Heart left ventricle (tissue), 16 donors: ENCODE measurements at places on chromosomes 2 and 18.

DNA sequence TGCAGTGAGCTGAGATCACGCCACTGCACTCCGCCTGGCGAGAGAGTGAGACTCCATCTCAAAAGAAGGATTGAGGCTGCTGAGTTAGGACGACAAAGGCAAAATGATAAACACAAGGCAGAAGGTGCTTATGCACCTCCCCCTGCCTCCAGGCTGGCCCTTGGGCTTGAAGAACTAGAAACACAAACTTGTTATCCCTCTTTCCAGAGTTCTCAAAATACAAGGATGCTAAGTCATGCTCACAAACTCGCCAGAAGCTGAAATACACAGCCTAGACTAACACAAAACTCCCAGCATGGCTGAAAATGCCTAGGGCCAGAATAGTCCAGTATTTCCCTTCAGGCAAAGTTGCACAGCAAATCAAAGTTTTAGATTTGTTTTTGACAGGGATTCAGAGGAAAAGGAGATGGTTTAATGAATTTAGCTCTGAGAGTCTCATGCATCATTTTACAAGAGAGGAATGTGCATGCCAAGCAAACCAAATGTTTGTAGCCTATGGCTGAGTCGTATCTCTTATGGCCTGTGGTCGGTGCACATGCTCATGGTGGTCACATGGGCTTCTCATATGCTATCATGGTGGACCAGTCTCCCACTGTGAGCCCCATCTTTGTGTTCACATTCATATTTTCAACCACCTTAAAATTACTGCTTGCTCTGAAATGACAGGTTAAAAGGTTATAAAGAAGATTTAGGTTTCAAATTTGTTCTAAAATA, 16.2 kb upstream of the MREG start:
- no peak overlapping the region for H3K4me3 ChIP-seq
- DNase-seq: no peak
- H3K36me3 ChIP-seq: no peaks in the 10 kb centered on the region
- no peak overlapping the region for H3K27ac ChIP-seq
- H3K27me3 ChIP-seq: no peaks in the 10 kb centered on the region

- no peaks in the 10 kb centered on the region for H3K27me3 ChIP-seq
- no peak overlapping the region for H3K27ac ChIP-seq
- no peak overlapping the region for H3K4me3 ChIP-seq
- DNase-seq: no peak
- peaks cover 18% of the 10 kb centered on the region for H3K4me1 ChIP-seq
- no peaks in the 10 kb centered on the region for H3K36me3 ChIP-seq
These were observed 51.5 kb downstream of the HAUS1 start for GRCh38 chr18:46155641-46156051.

DNA sequence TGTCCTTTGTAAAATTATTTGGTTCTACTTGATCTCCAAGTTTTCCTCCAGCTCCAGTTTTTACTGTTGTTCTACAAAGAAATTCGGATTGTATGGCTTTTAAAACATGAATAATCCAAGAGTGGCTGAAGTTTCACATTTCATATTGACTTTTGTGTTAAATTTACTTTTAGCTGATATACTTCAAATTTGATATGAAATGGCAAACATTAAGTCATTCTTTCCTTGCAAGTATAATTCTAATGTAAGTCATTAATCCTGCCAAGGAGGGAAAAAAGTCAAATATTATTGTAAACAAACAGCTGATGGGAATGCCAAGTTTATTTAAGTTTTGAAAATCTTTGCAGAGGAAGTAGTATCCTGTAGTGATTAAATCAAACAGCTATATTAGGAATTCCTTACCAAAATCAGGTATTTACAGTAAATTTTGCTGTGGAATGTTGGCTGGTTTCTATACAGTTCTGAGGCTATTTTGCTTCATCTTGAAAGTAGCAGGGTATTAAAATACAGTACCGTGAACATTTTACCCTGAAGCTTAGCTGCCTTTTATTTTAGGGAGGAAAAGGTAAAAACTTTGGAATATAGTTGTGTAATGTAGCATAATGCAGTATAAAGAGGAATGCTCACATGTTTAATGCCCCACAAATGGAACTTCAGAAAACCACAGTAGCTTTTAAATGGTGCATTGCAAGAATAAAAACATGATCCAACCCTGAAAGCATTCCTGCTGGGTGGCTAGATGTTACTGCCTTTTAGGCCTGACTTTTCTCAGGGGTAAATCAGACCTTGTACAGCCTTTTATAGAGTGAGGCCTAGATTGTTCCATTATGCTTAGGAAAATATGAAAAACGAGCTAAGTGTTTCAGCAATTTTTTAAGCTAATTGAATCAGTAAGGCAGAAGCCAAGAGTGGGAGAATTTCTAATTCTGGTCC, 62.7 kb upstream of the NT5C1B start:
- no peaks in the 10 kb centered on the region for H3K4me1 ChIP-seq
- no peak overlapping the region for H3K27ac ChIP-seq

GRCh38 chr2:88253997-88254396, 83.9 kb downstream of the THNSL2 start:
- peaks cover 5% of the 10 kb centered on the region for H3K27me3 ChIP-seq
- H3K36me3 ChIP-seq: no peaks in the 10 kb centered on the region
- no peak overlapping the region for H3K4me3 ChIP-seq
- peaks cover 3% of the 10 kb centered on the region for H3K4me1 ChIP-seq
- DNase-seq: no peak

GRCh38 chr2:74708296-74708695, 54.2 kb downstream of the SEMA4F start:
- no peak for DNase-seq
- H3K27ac ChIP-seq: no peak overlapping the region
- H3K27me3 ChIP-seq: no peaks in the 10 kb centered on the region
- H3K36me3 ChIP-seq: no peaks in the 10 kb centered on the region
- no peaks in the 10 kb centered on the region for H3K4me1 ChIP-seq

DNA sequence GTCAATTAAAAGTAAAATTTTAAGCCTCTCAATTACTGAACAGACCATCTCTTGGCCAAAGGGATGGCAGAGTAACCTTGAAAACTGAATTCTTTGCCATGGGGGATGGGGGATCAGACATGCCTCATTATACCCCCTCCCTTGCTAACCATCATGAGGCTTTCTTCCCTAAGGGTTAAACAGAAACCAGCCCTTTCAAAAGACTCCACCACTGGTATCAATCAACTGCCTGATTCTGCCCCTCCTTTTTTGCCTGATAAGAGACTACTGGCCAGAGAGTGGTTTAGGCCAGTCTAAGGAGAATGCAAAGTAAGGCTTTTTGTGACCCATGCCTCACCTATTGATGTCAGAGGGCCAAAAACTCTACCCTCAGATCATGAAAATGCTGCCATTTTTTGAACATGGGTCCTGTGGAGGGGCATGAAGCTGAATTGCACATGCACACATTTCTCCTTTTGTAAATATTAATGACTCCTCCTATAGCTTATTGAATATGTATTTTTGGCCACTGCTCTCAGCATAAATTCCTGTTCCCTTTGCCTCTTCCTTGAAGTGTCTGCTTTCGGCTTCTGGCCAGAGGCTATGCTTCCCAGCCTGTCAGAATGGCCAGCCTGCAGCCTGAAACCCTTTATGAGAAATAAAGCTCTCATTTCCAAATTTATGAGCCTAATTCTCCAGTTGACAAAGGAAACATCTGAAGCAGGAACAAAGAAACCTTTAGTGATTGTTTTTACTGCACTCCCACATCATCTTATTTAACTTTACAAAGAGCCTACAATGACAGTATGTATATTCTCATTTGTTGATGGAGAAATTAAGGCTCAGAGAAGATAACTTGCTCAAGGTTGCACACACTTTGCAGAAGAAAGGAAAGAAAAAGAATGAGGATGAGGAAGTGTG, 270.7 kb upstream of the CELF4 start:
- DNase-seq: no peak
- no peak overlapping the region for H3K27ac ChIP-seq
- H3K27me3 ChIP-seq: no peaks in the 10 kb centered on the region
- no peaks in the 10 kb centered on the region for H3K4me1 ChIP-seq
- no peaks in the 10 kb centered on the region for H3K36me3 ChIP-seq
- H3K4me3 ChIP-seq: no peak overlapping the region

GRCh38 chr2:10877651-10878111, 34.1 kb upstream of the KCNF1 start:
- no peak overlapping the region for H3K27ac ChIP-seq
- no peak for DNase-seq
- peaks cover 40% of the 10 kb centered on the region for H3K4me1 ChIP-seq
- H3K4me3 ChIP-seq: no peak overlapping the region
- H3K36me3 ChIP-seq: no peaks in the 10 kb centered on the region

DNA sequence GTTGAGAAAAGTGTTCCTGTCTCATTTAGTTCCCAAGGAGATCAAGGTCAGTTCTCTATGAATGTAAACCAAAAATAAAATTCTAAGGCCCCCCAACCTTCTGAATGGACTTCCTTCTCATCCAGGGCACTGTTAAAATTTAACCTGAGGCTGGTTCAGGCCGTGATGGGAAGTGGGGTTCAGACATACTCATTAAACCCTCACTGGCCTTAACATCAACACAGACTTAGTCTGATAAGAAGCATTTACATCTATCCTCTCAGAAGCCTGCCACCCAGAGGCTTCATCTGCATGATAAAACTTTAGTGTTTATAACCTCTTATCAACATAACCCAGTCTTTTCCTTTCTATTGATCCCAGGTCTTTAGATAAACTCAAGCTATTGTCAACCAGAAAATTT, 22.4 kb downstream of the ITSN2 start:
- peaks cover 6% of the 10 kb centered on the region for H3K4me1 ChIP-seq
- DNase-seq: no peak
- H3K4me3 ChIP-seq: no peak overlapping the region
- no peak overlapping the region for H3K27ac ChIP-seq
- no peaks in the 10 kb centered on the region for H3K27me3 ChIP-seq

DNA sequence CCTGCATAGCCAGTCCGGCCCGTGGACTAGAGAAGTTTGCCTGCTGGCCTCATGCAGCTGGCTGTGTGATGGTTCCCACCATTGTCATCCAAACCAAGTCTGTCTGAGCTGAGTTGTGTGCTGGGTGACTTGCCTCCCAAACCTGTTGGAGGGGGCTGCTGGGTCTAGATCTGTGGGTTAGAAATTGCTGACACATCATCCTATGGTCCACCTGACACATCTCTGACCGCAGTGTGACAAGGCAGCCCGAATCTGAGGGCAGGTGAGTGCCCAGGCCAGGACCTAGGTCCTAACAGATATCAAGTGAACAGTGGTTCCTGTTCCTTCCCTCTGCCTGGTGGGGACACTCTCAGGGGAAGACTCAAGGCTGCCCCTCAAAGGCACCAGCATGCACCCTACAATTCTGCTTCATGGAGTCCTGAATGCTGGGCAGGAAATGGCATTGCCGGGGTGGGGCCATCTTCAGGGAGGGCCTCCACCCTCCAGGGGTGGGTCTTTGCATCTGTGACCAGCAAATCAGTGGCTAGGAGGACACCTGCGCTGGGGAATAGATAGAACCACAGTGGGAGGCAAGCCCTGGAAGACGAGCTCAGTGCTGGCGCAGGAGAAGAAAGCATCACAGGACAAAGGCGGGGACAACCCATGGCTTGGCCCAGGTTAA, 117.9 kb upstream of the ID2 start:
- H3K36me3 ChIP-seq: no peaks in the 10 kb centered on the region
- no peak overlapping the region for H3K27ac ChIP-seq
- H3K27me3 ChIP-seq: no peaks in the 10 kb centered on the region
- no peak for DNase-seq
- no peak overlapping the region for H3K4me3 ChIP-seq

GRCh38 chr2:153519257-153519875, 40.8 kb upstream of the RPRM start:
- H3K4me1 ChIP-seq: no peaks in the 10 kb centered on the region
- H3K4me3 ChIP-seq: no peak overlapping the region
- H3K36me3 ChIP-seq: no peaks in the 10 kb centered on the region

DNA sequence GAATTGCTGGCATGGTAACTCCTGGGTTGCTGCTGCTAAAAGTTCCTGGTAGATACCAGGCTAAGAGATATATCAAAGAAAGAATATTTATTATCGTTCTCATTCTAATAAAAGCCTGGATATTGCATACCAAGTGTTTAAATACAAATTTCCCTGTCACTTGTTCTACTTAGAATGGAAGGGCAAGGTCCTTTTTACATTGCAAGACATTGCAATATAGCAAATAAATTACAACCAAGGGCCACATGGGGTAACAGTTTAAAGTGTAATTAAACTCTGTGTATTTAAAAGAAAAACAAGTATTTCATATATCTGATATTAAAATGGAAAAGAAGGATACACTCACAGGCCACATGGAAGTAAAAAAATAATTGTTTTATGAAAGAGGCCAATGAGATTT, 16.2 kb downstream of the PDE11A start:
- H3K36me3 ChIP-seq: no peaks in the 10 kb centered on the region
- no peak overlapping the region for H3K4me3 ChIP-seq
- no peak for DNase-seq
- no peak overlapping the region for H3K27ac ChIP-seq
- no peaks in the 10 kb centered on the region for H3K4me1 ChIP-seq

GRCh38 chr2:159562248-159562647, 54.1 kb downstream of the BAZ2B start:
- no peaks in the 10 kb centered on the region for H3K27me3 ChIP-seq
- H3K27ac ChIP-seq: no peak overlapping the region
- H3K36me3 ChIP-seq: no peaks in the 10 kb centered on the region
- H3K4me3 ChIP-seq: no peak overlapping the region
- no peak for DNase-seq
- H3K4me1 ChIP-seq: peaks cover 20% of the 10 kb centered on the region

DNA sequence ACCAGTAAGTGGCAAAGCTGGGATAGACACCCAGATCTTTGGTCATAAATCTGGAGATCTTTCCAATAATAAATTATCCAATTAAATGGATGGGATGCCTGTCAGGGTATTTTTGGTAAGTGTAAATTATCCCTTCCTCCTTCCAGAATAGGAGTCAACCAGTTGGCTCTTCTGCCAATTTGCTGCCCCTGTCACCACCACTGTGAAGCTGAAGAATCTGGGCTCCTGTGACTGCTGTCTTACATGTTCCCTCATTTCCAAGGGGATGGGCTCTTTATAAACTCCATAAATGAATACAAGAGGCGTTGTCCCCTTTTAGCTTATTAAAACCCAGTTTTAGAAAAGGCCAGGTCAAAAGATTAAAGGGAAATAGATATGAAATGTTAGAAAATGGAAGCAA, 17.8 kb upstream of the BMP10 start:
- H3K4me1 ChIP-seq: no peaks in the 10 kb centered on the region
- no peaks in the 10 kb centered on the region for H3K27me3 ChIP-seq
- DNase-seq: no peak
- H3K27ac ChIP-seq: no peak overlapping the region

DNA sequence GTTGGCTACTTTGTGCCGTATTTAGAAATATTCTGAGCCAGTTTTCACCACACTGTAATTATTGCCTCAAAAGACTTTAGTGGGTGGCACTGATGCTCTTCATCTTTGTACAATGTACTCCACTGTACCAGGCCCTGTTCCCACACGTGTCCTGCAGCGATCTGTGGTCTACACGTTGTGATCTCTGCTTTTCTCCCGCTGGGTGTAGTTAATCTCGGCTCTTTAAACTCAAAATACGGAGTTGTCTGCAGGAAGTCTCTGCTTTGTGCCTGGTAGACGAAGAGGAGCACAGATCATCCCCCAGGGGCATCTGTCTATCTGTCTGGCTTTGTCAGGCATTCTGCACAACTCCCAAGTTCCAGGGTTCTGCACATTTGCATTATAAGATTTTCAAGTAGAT, 12.1 kb upstream of the GREB1 start:
- no peaks in the 10 kb centered on the region for H3K36me3 ChIP-seq
- H3K27me3 ChIP-seq: no peaks in the 10 kb centered on the region
- no peak for DNase-seq

- H3K4me3 ChIP-seq: no peak overlapping the region
- no peaks in the 10 kb centered on the region for H3K27me3 ChIP-seq
- H3K27ac ChIP-seq: peak overlapping the region; percentile 44
- H3K4me1 ChIP-seq: no peaks in the 10 kb centered on the region
These were observed 29.4 kb upstream of the WDR75 start for GRCh38 chr2:189411860-189412259.

GRCh38 chr2:14306268-14306861, 326.2 kb upstream of the LRATD1 start:
- no peaks in the 10 kb centered on the region for H3K36me3 ChIP-seq
- no peaks in the 10 kb centered on the region for H3K27me3 ChIP-seq
- no peak for DNase-seq
- H3K4me3 ChIP-seq: no peak overlapping the region
